Caki2 (cell line): ENCODE measurements at places on chromosomes 7 and 10. TPM values are rescaled to one million over a fixed set of nuclear protein-coding genes. Genes with fewer than 3 reads are reported as not detected.

JCAD gene
- total RNA-seq: 20.9 and 23.5 TPM in 2 replicates

DNA sequence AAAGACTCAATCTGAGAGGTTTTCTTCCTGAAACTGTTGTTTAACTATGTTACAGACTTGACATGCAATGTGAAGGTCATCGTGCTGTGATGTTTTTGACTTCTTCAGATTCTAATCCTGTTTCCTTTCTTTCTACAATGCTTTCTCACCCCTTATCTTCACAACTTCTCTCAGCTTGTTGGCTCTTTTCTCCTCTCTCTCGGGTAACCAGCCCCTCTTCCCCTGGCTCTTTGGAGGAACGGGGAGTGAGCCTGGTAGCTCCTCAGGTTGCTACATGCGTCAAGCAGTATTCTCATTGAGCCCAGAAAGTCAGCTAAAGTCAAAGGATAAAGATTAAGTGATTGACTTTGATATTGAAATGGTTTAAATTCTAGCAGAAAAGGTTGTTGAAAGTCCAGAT is 40.1 kb downstream of the SEC23IP start:
- no peak for DNase-seq

AGAP6 gene
- 0.84 and 1.0 TPM in 2 replicates for total RNA-seq

DNA sequence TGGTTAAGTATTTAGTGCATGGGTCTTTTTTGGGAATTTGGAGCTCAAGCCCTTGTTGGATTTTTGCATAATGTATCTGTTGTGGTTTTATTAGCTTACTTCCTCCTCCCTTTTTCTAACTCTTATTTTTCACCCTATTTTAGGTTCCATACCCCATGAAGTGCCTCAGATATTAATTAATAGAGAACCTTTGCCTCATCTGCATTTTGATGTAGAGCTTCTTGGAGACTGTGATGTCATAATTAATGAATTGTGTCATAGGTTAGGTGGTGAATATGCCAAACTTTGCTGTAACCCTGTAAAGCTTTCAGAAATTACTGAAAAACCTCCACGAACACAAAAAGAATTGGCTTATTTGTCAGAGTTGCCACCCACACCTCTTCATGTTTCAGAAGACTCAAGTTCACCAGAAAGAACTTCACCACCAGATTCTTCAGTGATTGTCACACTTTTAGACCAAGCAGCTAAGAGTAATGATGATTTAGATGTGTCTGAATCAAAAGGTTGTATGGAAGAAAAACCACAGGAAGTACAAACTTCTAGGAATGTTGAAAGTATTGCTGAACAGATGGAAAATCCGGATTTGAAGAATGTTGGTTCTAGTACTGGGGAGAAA is 28.0 kb downstream of the SIRT1 start:
- DNase-seq: no peak

- DNase-seq: no peak
These were observed 482.6 kb downstream of the IPMK start for GRCh38 chr10:57785068-57785467.
